Naive thymus-derived CD4-positive, alpha-beta T cell (primary cell): ENCODE measurements at places on chromosomes 13 and 19.
A peak's percentile ranks its signal among the peaks of the same experiment; 100 is the strongest.

- peak; percentile 67 for DNase-seq
These were observed 2.3 kb upstream of the TPM4 start for GRCh38 chr19:16073988-16074387.

GRCh38 chr13:25616674-25617073, 244.9 kb downstream of the ATP8A2 start:
- DNase-seq = no peak

DNA sequence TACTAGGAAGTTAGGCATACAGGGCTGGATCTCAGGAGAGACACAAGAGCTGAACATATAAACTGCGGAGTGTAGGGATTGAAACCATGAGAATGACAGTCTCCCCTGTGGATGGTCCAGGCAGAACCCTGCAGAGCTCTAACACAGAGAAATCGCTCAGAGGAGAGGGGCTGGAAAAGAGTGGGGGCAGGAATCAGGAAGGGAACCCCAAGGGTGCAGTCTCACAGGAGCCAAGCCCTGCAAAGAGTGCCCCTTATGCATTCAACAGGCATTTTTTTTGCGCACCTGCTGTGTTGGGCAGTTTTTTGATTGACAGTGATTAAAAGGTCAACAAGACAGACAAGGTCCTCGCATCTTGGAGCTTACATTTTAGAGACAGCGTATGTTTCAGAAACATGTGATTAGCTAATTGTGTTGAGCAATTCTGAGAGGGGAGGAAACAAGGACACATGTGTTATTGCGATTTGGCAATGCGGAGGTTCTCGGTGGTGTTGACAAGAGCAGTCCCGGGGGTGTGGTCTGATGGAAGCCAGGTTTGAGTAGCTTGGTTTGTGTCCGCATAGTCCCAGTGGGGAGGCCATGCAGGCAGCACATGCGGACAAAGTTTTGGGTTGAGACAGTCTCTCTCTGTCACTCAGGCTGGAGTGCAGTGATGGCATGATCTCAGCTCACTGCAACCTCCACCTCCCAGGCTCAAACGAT, 182.6 kb upstream of the IRS2 start:
- no peak for DNase-seq

DNA sequence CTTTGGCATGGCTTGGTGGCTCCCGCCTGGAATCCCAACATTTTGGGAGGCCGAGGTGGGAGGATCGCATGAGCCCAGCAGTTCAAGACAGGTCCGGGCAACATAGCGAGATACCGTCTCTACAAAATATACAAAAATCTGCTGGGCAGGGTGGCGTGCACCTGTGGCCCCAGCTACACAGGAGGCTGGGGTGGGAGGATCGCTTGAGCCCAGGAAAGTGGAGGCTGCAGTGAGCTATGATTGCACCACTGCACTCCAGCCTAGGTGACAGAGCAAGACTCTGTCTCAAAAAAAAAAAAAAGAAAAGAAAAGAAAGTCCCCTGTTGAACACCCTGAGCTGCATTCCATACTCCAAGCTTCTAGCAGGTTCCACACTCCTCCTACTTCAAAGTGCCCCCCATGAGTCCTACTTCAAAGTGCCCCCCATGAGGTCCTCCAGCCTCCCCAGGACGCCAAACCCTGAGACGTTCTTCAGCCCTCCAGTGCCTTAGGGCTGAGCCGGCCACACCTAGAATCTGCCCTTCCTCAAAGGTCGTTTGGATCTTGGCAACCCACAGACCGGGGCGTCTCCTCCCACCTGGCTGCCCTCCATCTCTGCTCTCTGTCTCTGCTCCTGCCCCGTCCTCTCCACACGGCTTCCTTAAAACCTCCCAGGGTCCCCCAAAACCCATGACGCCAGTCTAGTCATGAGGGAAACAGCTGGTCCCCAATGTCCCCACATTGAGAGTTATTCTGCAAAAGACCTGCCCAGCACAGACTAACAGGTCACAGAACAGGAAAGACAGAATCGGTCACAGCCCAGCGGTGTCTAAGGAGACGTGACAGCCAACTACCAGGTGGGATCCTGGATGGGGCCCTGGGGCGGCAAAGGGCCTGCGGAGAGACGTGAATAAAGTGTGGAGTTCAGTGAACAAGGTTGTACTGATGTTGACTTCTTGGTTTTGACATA, 4.8 kb downstream of the TJP3 start:
- no peak for DNase-seq

DNA sequence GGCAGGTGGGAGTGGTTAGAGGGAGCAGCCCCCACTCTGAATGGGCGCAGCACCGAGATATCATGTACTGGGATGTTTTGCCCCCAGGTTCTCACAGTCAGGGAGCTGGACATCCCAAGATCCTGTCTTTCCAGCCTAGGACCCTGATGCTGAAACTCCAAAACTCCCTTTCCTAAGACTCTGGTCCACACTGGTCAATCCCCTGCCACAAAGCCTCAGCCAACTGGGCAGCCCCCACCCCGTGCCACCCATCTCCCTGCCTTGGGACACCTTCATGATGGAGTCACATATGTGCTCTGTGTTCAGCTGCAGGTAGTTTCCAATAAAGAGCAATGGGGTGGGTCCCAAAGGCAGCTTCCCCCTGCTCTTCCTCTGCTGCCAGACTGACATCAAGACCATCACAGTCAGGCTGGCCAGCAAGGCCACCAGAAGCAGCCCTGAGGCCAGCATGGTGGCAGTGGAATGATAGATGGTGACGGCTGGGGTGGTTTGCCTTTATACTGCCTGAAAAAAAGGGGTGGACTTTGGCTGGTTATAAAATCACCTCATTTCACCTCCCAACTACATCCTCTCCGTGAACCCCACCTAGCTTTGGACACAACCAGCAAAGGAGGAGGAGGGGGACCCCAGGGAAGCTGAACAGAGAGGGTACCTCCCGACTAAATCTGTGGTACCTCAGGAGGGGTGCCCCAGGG, 36.3 kb downstream of the CYP2B6 start:
- DNase-seq = no peak

DNA sequence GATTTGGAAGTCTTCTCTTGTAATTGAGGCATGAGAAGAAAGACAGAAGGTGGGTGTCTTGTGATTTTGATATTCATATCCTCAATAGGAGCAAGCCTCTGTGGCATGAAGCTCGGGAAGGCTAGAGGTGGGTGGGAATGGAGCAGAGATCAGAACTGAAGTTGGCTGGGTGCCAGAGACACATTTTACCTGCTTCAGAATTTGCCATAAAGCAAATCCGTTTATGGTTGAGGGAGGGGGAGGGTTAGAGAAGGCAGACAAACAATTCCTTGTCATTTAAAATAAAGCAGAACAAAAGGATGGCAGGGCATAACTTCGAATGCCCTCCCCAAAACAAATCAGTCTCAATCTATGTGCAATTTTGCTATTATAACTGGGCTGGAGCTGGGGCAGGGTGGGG, 305.9 kb downstream of the KLF5 start:
- no peak for DNase-seq

GRCh38 chr13:100630555-100630954, 42.0 kb upstream of the GGACT start:
- no peak for DNase-seq

GRCh38 chr13:78826312-78826711, 167.4 kb upstream of the OBI1 start:
- DNase-seq = no peak

DNA sequence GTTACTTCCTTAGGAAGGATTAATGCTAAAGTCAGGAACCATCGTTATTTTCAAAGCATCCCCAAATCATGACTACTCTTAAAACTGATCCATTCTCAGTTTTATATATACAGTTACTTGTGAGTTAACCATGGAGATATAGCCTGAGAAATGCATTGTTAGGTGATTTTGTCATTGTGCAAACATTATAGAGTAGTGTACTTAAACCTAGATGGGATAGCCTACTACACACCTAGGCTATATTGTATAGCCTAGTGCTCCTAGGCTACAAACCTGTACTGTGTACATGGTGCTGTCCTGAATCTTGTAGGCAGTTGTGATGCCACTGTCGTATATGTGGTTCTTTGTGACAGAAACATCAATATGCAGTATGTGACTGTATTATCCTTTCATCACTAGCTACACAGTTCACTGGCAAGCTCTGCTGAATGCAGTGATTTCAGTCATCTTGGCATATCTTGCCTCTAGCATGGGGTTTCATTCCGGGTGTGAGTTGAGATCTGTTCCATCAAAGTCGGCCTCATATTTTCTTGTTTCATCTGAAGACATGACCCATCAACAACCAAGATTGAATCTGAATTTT, 45.3 kb downstream of the CDK8 start:
- DNase-seq = no peak

DNA sequence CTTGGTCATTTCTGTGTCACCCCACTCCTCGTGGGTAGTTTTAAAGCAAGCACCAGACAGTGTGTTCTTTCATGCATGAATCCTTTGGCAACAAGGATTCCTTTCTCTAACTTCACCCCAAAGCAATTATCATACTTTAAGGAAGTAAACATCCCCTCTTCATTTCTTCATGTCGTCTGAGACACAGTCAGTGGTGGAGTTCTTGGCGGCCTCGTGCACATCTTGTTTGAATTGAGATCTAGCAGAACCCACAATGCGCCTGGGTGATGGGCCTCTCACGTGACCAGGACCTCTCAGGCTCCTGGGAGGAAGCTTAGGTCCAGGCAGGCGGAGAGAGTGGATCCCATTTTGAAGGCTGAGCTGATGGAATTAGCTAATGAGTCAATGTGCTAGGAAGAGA, 2.6 kb downstream of the ACSBG2 start:
- no peak for DNase-seq

- DNase-seq = no peak
These were observed 37.5 kb downstream of the POSTN start for GRCh38 chr13:37561031-37561430.

DNA sequence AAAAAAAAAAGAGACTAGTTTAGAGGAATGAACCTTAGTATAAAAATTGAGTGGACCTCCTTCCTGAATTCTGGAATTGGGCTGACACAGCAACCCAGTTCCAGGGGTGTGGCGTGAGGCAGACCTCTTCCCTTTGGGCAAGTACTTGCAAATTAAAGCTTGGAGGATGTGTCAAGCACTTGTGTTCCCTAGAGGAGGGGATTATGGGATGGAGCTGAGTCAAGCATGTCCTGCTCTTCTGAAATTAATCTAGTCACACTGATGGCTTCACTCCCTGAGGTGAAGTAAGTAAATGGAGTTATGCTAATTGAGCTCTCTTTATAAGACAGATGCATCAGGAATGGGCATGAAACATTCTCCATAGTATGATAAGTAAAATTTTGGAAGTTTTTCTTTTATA, 107.7 kb upstream of the HTR2A start:
- DNase-seq = no peak

- no peak for DNase-seq
These were observed 235.1 kb downstream of the UQCRFS1 start for GRCh38 chr19:28977826-28978225.

GRCh38 chr19:15318241-15318691, 14.1 kb downstream of the BRD4 start:
- DNase-seq = peak; percentile 42

DNA sequence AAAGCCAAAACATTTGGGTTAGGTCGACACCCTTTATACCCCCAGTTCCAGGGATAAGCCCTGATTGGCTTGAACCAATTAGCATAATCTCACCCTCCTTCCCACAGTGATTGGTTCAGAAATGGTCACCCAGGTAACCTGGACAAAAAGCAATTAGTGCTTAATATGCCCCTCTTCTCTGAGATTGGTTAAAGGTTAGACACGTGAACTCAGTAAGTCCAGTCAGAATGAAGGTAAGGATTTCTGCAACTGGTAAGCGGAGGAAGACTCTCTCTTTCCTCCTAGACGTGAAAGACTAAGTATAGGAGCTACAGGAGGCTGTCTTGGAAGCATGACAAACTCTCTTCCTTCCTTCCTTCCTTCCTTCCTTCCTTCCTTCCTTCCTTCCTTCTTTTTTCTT, 1.3 kb upstream of the PNMA8C start:
- no peak for DNase-seq

DNA sequence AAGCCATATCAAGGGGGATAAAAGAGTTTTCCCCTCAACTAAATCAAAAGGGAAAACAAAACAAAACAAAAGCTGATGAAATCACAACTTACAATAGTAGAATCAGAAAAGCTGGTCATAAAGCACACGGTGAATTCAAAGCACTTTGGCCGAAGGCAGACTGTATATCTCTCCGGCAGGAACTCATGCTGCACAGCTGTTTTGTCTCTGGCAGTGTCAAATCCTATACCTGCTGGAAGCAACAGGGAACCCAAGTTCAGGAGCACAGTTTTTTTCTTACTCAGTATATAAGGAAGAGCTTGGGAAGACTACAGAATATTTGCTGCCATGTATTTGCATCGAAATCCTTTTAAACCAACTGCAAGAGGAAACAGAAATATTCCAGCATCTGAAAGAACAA, 213.7 kb downstream of the RFC3 start:
- no peak for DNase-seq

DNA sequence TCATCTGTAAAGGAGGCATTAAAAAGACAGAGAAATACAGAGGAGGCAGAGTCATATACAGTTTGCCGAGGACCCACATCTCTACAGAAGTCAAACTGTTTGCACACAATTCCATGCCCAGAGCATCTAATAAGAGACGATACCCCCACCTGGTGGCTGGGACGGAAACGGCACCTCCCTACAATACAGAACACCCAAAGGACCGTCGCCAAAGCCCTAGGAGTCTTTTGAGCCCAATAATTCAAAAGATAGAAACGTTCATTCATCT, 703 bp upstream of the PLEKHG2 start:
- DNase-seq = peak; percentile 94

DNA sequence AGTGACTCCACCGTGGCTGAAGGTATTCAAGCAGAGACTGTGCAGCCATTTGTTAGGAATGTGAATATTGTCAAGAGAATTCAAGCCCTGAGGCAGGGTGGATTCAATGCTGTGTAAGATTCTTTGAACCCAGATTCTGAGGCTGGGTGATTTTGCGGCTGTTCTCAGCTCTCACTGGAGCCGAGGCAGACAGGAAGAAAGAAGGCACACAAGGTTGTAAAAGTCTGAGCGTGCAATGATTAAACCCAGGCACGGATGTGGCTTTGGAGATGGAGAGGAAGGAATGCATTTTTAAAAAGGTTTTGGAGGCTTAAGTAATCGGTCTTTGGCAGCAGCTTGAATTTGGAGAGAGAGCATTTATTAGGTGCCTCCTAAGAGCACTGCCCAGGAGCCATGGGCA, 187.9 kb downstream of the KATNAL1 start:
- no peak for DNase-seq

GRCh38 chr13:44433863-44434765, 60.5 kb downstream of the SERP2 start:
- no peak for DNase-seq

GRCh38 chr13:25691654-25692053, 319.9 kb downstream of the ATP8A2 start:
- DNase-seq = no peak

GRCh38 chr13:93182406-93182805, 44.2 kb upstream of the GPC6 start:
- no peak for DNase-seq

DNA sequence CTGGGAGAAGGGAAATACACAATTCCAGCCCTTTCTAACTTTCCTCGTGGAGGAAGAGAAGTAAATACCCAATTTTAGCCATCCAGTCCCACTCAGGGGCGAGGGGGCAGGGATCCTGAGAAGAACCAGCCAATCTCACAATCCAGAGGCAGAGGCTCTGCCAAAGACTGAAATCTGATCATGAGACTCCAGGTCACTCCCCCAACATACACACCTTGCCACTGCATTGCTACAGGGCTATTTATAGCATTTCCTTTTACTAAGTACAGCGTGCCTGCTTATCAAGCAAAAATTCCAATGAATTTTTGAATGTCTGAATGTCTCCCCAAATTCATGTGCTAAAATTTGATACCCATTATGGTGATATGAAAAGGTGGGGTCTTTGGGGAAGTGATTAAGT, 1687.5 kb downstream of the EFNB2 start:
- no peak for DNase-seq
